ENCODE measurements at places on chromosomes 2 and 18.

GRCh38 chr18:49835405-49835804 lies 22.1 kb upstream of the ACAA2 start:
- DNase-seq, result no peak

- no peak for DNase-seq
Measured at GRCh38 chr2:75586971-75587370, 26.2 kb upstream of the EVA1A start.

GRCh38 chr2:223008162-223008561 lies 43.8 kb upstream of the KCNE4 start:
- DNase-seq, result no peak

DNA sequence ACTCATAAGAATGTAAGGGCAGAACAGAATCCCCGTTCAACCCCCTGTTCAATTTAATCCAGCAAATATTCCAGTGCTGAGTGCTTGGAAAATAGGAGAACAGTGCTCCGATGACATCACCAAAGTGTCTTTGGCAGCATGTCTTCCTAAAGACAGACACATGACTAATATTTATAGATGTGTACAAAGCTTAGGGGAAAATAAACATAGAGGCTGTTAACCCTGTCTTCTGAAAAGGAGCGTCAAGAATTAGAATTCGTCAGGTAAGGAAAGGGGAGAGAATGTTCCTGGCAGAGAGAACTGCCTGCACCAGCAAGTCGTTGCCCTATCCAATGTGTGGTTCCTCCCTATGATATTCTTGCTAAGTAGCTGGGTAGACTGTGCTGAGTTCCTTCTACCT lies 72.7 kb downstream of the PLB1 start:
- DNase-seq, result no peak

- no peak for DNase-seq
Measured at GRCh38 chr18:37922162-37922561, 356.6 kb upstream of the CELF4 start.

GRCh38 chr2:113273027-113273551 lies 5.6 kb downstream of the PAX8 start:
- DNase-seq, result peak; percentile 35

DNA sequence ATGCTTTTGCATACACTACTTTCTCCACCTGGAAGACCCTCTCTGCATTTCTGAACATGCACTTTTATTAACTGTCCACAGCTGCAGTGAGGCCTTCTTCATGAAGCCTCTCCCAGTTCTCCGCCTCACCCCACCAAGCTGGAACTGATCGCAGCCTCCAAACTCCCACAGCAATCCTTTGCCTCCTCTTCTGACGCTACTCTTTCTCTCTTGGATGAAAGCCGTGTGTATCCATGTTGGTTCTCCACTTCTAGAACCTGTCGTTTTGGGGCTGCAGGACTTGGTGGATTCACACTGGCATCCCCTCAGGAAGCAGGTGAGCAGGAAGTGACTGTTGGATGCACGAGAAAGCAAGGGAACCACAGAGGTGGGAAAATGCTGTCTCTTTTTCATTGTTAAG lies 288.6 kb downstream of the MYCN start:
- DNase-seq, result no peak

GRCh38 chr2:23397478-23397877 lies 12.5 kb downstream of the KLHL29 start:
- DNase-seq, result no peak

DNA sequence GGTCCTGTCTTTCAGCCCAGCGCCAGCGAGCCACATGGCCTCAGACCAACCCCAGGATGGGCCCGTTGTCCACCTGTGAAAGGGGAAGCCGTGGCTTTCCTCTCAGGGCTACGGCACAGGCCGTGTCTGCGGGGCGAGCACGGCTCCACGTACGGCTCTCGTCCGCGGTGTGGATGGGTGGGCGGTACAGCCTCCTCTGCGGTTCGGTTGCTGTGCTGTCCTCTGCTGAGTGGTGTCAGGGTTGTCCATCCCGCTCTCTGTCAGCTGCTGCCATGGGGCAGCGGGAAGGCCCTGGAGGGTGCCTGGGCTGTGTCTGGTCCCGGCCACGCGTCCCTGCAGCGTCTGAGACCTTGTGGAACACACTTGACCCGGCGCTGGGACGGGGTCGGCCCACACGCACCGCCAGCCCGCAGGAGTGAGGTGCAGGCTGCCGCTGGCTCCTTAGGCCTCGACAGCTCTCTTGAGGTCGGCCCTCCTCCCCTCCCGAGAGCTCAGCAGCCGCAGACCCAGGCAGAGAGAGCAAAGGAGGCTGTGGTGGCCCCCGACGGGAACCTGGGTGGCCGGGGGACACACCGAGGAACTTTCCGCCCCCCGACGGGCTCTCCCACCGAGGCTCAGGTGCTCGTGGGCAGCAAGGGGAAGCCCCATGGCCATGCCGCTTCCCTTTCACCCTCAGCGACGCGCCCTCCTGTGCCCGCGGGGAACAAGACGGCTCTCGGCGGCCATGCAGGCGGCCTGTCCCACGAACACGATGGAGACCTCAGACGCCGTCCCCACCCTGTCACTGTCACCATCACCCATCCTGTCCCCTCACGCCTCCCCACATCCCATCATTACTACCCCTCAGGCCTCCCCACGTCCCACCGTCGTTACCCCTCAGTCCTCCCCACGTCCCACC lies 128.7 kb downstream of the NFATC1 start:
- peak; percentile 54 for DNase-seq

DNA sequence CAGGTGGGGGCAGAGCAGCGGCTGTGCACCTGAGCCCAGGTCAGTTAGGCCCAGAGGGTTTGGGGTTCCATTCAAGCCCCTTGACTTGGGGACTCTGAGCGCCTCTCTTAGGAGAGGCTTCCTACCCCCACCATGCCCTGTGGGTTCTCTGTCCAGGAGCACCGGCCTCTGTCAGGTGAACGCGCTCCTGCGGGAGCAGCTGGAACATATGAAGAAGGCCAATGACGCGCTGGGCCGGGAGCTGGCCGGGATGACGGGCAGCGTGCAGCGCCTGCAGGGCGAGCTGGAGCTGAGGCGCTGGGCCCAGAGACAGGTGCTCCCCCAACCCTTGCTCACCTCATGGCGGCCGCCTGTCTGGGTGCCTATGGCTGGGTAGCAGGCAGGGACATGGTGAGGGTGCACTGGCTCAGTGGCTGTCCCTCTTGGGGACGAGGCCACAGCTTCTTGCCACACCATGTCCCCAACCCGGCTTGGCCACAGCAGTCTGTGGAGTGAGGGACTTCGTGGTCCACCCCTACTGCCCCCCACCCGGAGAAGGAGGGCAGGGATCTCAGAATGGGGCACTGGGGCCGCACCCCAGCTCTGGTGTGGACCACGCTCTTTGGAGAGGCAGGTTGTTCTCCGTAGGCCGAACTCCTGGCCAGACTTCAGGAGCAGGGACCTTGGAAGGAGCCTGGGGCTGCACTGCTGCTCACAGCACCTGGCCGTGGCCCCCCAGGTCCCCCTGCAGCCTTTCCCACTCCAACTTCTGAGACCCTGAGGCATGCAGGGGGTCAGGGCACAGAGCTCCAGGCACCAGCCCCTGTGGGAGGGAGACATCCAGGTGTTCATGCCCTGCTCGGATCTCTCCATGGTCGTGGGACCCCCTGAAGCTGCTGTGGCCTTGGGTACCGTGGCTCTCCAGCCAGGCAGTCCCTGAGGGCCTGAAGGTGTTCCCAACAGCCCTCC lies 19.7 kb downstream of the CROCC2 start:
- DNase-seq, result no peak

- no peak for DNase-seq
Measured at GRCh38 chr2:62149708-62150107, 46.2 kb upstream of the B3GNT2 start.

GRCh38 chr2:218465987-218466633 lies 47.2 kb downstream of the VIL1 start:
- DNase-seq, result peak; percentile 42

DNA sequence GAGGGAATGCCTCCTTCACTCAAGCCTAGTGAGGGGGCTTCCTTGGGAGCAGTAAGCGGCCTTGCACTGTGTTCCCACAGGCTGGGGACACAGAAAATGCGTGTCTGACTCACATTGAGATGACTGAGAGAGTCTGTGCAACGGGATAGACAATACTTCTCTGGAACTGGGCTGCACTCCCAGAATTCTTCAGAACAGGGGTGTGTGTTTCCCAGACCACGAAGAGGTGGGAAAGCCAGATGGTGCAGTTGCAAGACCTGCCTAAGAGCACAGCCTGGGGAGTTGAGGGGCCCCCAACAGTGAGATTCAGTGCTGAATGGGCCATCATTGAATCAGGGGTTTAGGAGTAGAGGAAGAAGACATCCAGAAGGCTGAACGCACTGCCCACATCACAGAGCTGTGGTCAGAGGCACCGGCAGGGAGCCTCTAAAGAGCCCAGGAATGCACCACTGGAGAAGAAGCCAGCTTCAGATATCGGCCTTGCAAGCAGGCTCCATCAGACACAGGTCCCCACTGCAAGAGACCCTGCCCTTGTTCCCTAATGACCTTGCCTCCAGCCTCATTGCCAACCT lies 36.6 kb upstream of the MRPL19 start:
- DNase-seq, result no peak

DNA sequence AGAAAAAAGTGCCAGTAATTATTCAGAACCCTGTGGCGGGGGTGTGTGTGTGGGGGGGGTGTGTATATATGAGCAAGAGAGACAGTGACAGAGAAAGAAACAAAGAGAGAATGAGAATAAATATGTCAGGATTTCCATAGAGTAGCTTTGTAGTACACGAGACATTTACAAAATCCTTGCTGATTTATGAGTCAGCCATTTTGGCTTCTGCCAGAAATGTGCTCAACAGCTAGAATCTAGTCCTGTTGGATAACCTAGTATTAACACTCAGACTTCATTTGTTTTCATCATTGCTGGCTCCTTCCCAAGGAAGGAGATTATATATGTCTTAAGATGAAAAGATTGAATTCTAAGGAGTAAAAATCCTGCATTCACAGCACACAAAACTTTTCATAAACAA lies 140.5 kb upstream of the HNRNPA3 start:
- DNase-seq, result no peak

GRCh38 chr2:238811293-238811692 lies 36.6 kb upstream of the TWIST2 start:
- no peak for DNase-seq

DNA sequence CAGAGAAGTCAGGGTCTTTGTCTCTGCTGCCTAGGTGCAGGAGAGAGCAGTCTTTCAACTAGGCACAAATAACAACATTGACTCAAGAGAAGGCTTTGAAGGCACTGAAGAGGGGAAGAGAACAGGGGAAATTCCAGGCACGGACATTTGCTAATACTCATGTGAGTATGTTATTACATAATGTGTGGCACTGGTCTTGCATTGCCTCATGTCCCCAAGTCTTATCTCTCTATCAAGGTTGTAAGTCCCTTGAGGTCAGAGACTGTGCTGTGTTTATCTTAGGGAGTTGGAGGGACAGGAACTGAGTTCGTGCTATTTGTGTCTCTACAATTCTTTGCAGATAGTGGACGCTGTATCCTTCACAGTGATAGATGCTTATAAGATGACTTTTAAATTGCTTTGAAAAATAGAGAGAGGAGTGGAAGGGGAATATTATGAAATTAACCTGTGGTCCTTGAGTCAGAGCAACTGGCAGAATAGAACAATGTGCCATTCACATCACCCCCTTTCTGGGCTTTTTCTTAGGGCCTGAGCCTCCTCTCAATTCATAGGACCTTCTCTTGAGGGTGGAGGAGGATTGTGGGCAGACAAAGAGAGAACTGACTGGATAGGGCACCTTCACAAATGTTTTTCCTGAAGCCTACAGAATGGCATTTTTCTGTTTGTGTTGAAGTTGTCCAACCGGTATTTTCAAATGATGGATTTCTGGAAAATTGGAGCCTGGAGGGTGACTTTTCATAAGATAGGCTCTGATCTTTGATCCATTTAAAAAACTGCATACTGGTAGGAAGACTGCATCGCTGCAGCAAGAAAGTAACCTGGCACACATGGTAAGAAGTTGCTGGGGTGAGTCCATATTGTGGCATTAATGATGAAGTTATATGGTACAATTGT lies 96.6 kb upstream of the CXCR4 start:
- DNase-seq, result peak; percentile 20
